ENCODE measurements at places on chromosomes 3 and 15.

GRCh38 chr3:172084871-172085556 is 45.6 kb downstream of the FNDC3B start:
- DNase-seq: no peak

DNA sequence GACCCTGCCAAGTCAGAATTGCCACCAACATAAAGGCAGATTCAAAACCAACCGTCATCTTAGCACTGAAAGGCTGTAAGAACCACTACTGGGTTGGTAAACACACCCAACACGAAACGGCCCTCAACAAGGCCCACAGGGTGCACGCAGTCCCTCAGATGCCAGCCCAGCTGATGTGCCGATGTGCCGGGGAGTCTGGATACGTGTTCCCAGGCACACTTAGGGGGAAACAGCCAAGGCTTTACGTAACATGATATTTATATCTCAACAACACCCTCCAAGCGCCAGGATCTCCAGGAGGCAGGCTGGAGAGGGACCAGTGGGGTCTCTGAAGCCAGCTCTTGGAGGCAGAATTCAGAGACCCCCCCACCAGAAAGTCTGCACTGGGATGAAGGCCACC is 14.2 kb downstream of the POC1A start:
- no peak for DNase-seq

- no peak for DNase-seq
These were observed 52.3 kb downstream of the SUCLG2 start for GRCh38 chr3:67601919-67602608.

GRCh38 chr3:105388176-105388575 is 21.5 kb downstream of the ALCAM start:
- DNase-seq: no peak

DNA sequence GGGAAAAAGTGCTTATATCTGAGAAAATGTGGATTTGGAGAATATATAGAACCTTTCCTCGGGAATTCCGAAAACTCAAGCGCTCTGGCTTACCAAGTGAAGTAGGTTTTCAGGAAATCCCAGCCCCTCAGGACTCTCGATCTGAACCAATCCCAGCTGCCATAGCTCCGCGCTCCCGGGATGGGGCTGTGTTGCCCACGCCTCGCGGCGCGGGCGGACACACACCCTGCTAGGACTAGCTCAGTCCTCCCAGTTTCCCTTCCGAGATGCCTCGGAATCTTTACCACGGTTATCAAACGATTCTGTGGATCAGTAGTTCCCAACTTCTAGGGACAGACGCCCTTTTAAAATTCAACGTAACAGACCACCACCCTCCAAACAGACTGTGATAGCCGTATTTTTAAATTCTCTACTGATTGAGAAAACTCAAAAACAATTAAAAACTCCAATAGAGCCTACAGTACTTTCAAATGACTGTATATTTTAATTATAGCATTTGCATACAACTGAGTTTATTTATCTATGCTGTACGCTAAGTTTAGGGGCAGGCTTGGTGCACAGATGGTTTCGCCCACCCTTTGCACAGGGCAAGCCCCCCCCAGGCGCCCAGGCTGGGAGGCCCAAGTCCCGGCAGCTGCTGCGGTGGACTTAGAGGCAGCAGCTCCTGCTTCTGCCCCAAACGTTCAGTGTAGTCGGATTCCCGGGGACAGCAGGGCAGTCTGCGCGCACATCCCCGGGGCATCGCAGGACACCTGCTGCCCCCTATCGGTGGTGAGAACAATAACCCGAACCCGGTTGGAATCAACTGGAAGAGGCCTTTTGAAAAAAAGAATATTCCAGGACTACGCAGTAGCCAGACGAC is 52.3 kb downstream of the CCDC54 start:
- DNase-seq: peak; percentile 83

GRCh38 chr3:73094129-73094528 is 32.7 kb downstream of the EBLN2 start:
- no peak for DNase-seq

DNA sequence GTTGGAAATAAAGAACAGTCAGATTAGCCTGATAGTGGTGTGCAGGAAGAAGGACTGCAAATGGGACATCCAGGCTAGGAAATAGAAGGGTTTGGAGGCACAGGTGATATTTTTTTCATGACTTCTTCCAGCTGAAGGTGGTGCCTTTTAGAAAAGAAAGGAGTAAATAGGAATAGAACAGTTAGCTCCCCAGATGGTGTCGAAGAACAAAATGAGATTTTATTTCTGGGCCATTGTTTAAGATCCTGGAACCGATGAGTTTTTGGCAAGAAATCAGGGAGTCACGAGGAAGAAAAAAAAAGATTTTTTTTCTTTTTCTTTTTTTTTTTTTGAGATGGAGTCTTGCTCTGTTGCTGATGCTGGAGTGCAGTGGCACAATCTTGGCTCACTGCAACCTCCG is 9.8 kb upstream of the NCK1 start:
- DNase-seq: no peak

- no peak for DNase-seq
These were observed 654 bp downstream of the RUBCN start for GRCh38 chr3:197736010-197736490.
